Umbilical cord (tissue), 2 donors: ENCODE measurements at places on chromosomes 3 and 15. TPM values are rescaled to one million over a fixed set of nuclear protein-coding genes. Genes with fewer than 3 reads are reported as not detected.

HDC gene
- total RNA-seq: 6.5 TPM

ZNF385D gene
- 16.6 TPM for total RNA-seq

LIPC gene
- 2.9 TPM for total RNA-seq

CMTM8 gene
- not detected for total RNA-seq
